ENCODE measurements at places on chromosomes 2 and 18.

DNA sequence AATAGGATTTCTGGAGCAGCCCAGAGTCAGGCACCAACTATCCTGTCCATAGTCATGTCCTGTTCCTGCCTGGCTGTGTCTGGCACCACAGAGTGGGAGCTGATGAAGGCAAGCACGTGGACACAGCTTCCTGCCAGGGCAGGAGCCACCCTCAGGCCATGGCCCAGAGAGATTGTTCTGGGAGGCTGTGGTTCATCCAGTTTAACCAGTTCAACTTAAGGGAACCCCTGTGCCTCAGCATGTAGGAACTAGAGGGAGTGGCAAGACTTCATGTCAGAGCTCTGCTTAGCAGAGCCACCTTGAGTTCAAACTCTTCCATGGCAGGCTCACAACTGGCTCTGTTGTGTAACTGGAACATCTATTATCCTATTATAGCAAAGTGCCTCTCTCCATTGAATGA lies 73.2 kb upstream of the NCKAP5 start:
- no peak for DNase-seq

DNA sequence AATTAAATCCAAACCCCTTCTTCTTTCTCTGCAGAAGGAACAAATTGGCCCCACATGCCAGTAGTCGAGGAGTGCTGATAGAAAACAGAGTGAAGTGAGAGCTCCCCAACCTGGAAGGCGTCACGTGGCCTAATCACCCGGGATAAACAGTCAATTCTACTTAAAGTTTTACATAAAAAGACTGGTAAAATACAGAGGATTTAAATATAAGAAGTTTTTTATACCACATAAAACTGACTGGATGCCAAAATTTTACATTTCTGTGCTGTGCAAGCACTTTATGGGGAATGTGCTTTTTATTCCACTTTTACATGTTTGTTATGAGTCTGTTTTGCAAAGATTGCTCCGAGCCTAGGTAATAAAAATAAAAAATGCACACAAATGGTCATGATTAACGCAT lies 1586.8 kb upstream of the ACVR2A start:
- no peak for DNase-seq

GRCh38 chr2:240401781-240402551 lies 33.5 kb upstream of the GPC1 start:
- no peak for DNase-seq

GRCh38 chr2:85699325-85699724 lies 5.2 kb downstream of the GNLY start:
- no peak for DNase-seq

DNA sequence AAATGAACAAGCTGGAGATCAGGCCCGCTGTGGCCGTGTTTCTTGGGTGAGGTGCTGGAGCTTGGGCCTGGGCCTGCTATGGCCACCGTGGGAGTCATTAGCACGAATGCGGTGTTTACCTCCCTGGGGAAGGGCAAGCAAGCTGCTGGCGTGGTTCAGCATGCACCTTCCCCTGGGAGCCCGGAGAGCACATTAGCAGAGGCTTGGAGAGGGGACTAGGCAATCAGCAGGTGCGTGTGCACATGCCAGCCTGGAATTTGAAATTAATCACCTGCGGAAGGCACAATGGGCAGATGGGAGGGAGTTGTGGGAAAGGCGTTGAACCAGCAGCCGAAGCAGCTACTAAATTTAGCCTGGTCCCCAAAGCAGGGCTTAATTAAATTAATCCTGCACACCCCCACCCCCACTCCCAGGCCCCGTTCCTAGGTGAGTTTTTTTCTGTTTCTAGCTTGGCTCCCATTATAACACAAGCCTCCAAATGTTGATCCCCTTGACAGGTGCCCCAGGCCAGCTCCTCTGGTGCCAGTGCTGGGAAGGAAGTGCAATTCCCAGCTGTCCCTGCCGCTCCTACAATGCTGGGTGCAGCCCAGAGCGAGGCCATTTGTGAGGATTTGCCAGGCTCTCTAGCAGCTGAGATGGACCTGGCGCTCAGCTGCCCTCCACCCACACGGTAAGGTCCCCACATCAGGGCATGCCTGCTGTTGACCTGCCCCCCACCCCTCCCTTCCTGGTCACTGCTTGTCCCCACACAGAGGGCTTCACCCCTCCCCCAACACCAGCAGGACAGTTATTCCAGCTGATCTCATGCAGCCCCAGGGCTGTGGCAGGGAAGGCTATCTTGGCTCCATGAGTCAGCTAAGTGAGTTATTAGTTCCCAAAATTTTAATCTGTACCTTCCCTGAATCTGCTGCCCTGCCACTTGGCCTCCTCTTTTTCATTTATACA lies 115.0 kb downstream of the ZBTB7C start:
- no peak for DNase-seq

GRCh38 chr2:234961784-234962183 lies 10.0 kb downstream of the SH3BP4 start:
- DNase-seq, result no peak

DNA sequence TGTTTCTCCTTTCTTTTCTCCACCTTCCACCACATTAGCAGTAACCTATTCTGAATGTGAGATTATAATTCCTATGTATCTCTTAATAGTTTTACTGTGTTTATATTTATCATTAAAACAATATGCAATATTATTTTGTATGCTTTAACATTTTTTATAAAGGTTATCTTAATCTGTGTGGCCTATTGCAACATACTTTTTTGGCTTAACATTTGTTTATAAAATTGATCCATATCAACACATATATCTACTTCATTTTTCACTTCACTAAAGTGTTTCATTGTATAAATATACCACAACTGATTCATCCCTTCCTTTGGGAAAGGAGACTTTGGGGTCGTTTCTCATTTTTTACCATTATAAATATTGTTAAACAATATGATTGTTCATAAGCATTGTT lies 48.6 kb downstream of the ATP9B start:
- no peak for DNase-seq

- no peak for DNase-seq
Measured at GRCh38 chr18:67133669-67134068, 382.9 kb downstream of the DSEL start.

DNA sequence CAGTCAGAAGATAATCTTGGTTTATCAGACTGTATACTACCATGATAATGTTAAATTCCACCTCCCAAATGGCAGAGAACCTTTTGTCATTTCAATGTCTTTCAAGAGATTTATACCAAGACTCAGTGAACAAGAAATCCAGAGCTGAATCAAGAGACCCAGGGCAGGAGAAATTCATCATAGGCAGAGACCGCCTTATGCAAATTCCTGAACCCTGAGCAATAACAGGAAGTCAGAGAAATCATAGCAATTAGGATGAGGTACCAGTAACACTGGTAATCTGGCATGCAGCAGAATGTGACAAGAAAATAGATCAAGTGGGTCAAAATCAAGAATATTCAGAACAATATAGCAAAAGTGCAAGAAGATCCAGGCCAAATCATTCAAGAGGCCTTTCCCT lies 412.4 kb upstream of the LRATD1 start:
- no peak for DNase-seq

DNA sequence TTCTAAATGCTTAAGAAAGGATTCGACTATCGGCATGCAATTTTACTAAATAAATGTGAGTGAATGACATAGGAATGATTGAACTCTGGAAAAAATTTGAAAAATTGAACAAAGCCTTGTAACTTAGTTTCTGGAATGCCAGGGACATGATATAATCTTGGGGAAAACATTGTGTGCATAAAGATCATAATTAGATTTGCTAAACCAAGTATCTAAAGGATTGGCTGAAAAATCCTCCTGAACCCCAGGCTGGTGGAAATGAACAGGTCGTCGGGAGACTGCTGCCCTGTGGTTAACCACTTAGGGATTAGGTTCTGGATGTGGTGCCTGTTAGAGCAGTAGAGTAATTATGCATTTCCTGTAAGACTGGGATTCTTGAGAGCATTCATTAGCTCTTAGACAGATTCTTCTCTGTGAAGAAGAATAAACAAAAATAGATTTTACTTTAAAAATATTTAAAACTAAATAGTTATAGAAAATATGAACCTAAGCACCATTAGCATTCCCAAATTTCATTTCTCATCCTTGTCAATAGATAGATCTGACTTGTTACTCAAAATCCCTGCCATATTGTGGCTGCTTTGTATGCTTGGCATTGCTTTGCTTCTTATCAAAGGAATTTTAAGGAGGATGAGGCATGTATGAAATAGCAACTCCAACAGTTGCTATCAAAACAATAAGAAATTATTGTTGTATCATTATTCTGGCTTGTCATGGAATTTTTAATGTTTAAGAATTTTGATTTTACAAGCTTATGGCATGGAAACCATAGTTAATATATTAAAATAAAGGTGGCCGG lies 55.9 kb downstream of the LYPD6B start:
- DNase-seq, result no peak

DNA sequence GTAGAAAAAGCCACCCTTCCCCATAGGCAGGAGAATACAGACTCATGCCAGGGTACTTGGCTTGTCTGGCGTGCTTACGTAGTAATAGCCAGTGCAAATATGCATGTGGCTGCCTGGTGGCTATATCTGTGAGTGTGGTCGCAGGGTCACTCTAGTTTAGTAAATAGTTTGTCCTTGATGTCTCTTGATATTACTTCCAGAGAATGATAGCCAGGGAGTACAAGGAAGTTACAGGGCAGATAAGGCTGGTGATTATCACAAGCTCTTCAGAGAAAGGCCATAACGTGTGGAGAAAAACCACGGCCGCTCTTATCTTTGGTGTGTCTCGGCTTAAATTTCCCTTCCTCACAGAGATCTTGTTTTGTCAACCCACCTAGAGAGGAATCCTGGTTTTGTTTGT lies 54.3 kb upstream of the SLC39A10 start:
- peak; percentile 70 for DNase-seq

GRCh38 chr2:69113627-69114026 lies 100.6 kb downstream of the ANTXR1 start:
- no peak for DNase-seq

DNA sequence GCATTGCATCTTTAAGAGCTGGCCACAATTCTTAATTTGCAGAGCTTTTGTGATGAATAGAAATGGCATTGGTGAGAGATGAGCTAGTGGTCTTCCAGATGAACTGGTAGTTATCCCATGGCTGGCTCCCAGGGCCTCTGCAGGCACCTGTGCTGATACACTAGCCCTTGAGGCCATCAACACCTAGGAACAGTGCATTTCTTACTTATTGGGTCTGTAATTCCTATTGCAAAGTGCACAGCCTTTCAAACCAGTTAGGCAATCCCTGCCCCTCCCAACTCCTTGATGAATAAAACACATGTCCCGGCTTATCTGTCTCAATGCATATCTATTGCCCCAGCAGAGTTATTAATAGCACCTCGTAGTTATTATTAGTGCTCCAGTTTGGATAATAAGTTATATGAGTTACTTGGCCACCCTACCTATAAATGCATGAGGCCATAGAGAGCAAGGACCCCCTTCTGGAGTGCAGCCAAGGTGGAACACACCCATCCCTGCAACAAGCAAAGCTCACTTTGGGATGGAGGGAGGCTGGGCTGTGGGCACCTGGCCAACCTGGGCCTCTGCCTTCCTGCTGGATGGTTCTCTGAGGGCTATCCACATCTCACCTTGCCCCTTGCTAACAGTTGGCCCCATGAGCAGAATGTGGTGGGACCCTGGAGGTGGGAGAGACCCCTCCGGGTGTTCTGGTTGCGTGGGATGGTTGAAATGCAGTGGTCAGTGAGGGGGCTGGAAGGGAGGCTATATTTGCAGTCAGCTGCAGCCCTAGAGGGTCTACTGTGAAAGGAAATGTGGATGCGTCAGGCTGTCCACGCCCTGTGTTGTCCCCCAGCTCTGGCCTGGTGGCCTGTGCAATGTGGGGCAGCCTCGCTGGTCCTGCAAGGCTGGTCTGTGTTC lies 455.9 kb upstream of the HS6ST1 start:
- DNase-seq, result no peak

- DNase-seq, result no peak
Measured at GRCh38 chr18:72091369-72091768, 452.8 kb downstream of the CBLN2 start.

- no peak for DNase-seq
Measured at GRCh38 chr18:53411511-53411910, 813.0 kb downstream of the MBD2 start.

- DNase-seq, result peak; percentile 47
Measured at GRCh38 chr2:199596549-199596948, 138.8 kb upstream of the SATB2 start.

DNA sequence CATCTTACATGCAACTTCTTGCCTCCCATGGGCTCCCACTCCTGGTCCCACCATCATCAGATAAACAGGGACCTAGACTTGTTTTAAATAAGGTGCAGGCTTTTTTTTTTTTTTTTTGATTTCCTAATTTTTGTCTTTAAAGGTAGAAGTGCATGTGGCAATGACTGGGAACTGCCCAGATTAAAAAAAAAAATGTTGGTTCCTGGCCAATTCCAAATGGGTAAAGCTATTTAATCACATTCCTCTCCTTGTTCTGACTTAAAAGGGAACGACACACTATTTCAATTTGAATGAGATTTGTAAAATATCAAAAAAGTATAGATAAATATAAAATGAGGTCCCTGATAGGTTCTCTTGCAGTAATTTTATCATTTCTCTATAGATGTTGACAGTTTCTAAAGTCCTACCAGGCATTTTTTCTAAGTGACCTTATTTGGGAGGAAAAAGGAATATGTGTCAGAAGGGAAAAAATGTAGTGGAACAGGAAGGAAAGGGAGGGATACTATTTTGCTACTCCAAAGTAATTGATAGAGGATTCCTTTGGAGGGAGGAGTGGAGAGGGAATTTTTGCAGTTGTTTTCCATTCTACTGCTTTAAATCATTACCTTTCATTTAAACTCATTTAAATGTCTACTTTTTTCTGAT lies 43.3 kb downstream of the DDX1 start:
- DNase-seq, result no peak

DNA sequence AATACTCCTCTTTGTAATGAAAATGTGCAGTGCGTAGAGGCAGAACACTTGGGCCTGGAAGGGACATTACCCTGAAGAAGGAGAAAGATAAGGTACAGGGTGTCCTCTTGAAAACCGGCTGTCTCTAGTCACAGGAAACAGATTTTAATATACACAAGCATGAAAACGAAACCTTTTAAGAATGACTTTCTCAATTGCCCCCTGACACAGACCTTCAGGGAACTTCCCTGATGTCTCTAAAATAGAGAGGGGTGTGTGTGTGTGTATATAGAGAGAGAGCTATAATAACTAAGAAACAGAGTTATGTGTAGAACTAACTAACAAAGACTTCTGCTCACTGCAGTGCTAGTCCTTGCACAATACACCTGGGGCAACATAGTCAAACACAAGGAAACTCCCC lies 780.0 kb downstream of the CNTNAP5 start:
- no peak for DNase-seq

GRCh38 chr2:8848328-8849100 lies 11.1 kb upstream of the KIDINS220 start:
- DNase-seq, result no peak

DNA sequence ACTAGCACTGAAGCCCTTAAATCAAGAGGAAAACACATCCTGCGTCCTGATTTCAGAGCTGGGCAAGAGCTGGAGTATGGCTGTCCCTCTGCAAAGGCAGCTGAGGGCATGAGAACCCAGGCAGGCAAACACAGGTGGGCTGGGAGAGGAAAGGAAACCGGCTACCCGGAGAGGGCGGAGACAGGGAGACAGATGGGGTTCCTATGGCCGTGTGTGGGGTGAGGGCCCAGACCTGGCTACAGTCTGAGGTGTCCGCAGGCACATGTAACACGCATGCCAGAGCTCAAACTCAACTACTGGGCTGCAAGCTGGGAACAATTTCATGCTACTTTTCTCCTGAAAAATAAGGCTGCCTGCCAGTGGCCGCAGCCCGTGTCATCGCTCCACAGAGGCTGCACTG lies 2.7 kb downstream of the COPS9 start:
- no peak for DNase-seq

GRCh38 chr2:239927424-239927981 lies 97.6 kb downstream of the NDUFA10 start:
- peak; percentile 33 for DNase-seq
